Activated CD4-positive, alpha-beta T cell treated with anti-CD3 and anti-CD28 coated beads, Interleukin-2, amount 50 U/mL, for 24 hours (primary cell): ENCODE measurements at places on chromosomes 12 and 14.
A peak's percentile ranks its signal among the peaks of the same experiment; 100 is the strongest.

GRCh38 chr12:104243551-104243950 lies 28.0 kb downstream of the TXNRD1 start:
- no peak for DNase-seq

DNA sequence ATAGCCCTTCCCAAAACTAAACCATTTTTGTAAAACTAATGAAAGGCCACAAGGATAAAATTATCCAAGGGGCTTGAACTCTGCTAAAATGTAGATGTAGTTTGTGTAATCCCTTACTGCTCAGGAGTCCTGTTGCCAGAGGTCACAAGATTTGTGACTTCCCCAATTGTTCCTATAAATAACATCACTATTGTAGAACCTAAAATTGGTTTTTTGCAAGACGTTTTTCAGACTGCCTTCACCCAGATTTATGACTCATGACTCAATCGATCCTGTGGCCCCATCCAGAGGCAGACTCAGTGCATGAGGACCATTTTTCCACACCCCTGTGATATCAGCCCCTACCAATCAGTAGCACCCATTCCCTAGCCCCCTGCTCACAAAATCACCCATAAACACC lies 61.5 kb upstream of the RASSF8 start:
- no peak for DNase-seq

GRCh38 chr14:57189070-57189469 lies 79.6 kb downstream of the EXOC5 start:
- no peak for DNase-seq

DNA sequence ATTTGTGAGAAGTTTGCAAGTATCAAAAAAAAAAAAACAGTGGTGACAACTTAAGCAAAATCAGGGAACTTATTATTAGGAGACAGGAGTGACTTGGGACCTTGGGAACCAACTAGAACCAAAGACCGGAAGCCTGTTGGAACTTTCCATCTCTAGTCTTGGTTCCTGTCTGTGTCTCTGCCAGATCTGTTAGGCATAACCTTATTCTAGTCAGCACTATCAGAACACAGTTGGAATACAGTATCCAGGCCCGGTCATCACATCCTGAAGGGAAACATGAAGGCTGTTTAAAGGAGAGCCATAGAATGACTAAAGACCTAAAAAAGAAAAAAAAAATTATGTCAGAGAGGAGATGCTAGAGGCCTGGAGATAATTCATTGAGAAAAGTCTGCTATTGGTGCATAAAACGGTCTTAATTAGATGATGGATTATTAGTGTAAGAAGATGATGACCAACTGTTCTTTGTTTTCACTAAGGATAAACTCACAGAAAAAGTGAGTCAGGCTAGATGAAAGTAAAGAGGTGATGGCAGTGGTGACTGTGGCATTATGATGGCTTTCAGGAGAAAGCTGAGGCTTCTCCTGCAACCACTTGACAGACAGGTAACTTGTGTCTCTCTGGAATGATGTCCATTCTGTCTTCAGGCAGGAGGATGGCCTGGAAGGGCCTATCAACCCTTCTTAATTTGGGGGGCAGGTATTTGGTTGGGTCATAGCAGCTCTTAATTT lies 28.2 kb downstream of the DACT1 start:
- no peak for DNase-seq

- no peak for DNase-seq
Observed at GRCh38 chr12:54025499-54026405, 2.5 kb upstream of the HOXC6 start.

GRCh38 chr14:105478398-105479251 lies 4.0 kb downstream of the CRIP2 start:
- DNase-seq = no peak

DNA sequence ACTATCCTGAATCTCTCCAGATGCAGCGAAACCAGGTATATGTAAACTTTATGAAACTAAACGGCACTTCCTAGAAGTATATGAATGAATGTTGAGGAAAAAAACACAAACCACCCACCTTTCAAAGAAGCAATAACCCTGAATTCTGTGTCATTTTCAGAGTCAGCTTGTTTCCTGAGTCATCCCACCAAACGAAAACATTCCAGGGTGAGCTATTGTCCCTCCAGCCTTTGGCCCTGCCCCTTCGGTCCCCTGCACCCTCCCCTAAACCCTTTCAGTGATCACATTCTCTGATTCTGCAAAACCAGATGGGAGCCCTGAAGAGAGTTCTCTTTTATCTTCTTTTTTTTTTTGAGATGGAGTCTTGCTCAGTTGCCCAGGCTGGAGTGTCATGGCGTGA lies 202.6 kb upstream of the ALG10B start:
- no peak for DNase-seq

DNA sequence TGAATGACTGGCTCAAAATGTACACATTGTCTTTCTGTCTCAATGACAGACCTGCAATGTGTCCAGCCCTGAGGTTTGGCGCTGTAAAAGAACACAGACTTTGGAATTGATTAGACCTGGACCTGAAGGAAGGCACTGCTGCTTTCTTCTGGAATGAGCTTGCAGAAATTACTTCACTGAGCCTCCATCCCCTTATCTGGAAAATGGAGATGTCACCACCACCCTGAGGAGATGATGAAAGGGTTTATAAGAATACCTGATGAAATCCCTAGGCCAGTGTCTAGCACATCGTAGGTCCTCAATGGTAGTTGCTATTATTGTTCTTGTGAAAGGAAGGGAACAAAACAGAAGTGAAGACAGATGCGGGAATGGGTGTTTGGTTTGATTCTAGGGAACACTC lies 9.7 kb upstream of the WSB2 start:
- DNase-seq = no peak

DNA sequence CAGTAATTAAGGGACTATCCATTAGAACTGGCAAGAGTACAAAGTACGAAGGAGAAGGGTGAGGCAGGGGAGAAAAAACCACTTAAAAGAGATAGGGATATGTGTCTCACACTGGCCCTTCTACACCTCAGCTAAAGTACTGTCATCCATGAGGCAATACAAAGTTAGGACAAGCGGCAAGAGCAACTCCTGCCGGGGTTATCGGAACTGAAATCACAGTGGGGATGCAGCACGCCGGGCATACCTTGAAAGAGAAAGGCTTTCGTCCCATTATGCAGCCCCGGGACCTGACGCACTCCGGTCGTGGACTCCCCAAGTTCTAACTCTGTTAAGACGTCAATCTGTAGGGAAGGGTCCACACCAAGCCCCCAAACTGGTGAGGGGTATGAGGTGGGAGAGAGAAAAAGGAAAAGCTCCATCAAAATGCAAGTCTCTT lies 1.1 kb downstream of the NELL2 start:
- no peak for DNase-seq

DNA sequence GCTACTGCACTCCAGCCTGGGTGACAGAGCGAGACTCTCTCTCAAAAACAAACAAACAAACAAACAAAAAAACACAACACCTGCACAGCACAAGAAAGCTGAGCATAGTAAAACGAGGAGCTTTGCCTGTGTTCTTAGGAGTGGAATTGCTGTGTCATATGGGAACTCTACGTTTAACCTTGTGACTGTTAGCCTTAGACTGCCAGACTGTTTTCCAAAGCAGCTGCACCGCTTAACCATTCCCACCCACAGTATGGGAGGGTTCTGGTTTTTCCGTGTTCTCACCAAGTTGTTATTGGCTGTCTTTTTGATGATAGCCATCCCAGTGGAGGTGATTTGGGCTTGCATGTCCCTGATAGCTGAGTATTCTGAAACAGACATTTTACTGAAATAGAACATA lies 9.2 kb downstream of the WNT5B start:
- DNase-seq = no peak

- no peak for DNase-seq
Observed at GRCh38 chr14:105863296-105864108, 337.1 kb downstream of the TMEM121 start.

DNA sequence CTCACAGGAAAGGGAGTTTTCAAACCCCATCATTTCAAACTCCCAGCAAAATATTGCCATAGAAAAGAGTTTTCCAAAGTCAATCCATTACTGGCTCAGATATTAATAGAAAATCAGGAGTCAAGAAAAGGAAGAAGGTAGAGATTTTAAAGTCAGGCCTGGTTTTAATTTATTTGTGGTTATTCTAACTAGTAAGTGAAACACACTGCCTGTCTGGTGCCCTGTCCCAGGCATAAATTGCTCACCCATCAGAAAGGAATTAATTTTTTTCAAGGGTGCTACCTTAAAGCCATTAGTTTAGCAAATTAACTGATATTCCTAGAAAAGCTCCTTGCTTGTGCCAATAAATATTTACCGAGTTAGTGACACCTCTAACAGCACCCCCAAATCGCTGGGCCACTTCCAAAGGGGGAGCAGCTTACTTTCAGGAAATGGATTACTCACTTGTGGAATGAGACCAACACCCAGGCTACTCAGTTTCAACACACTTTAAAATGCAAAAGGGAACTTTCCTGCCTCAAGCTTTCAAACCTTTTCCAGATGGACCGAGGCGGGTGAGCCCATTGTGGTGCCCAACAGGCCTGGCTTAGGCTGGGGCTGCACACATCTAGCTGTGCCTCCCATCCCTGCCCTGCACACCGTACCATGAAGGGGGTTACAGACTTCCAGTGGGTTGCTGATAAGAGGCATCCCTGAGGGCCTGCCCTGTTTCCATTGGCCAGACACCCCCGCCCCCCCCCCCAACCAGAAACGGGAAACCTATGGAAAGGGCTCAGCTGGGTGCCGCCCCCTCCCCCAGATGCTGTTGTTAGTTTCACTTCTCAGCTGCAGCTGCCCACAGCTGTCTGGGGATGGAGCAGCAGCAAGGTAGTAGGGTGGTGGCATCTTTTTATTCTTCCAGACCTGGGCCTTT lies 117.2 kb downstream of the SAMD4A start:
- DNase-seq = no peak

DNA sequence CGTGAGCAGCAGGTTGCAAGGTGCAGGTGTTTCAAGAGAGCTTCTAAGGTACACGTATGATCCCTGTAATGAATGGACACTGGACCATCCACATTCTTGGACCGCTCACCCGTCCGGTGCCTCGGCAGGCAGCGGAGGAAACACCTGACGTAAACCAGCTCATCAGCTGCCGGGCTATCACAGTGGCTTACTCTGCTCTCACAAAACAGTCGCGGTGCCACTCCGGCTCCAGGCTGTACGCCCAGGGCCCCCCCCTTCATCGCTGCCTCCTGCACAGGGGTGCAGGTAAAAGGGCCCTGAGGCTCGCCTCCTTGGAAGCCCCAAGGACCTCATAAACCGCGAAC lies 436 bp downstream of the VPS33A start:
- peak; percentile 19 for DNase-seq

DNA sequence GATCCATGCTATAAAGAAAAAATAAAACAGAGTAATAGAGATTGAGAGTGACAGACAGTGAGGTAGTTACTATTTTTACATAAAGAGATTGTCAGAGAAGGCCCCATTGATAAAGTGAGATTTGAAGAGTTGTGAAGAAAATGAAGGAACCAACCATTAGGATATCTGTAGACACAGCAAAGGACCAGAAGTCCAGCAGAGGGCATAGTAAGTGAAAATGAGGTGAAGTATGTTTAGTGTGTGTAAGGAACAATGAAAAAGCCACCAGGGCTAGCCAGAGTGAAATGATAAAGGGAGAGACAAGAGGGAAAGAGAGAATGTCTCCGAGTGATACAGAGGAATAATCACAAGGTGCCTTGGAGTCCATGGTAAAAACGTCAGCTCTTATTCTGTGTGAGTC lies 411.0 kb downstream of the NELL2 start:
- no peak for DNase-seq
